CD4-positive, alpha-beta T cell treated with Interleukin-2 at 100 ng/mL for 4 hours (primary cell): ENCODE measurements at places on chromosomes 1 and 21.

GRCh38 chr1:206612129-206612876, at the start of gene EIF2D:
TSS of gene EIF2D (minus strand) at chr1:206612465. CDS start at chr1:206612342, 123 bp downstream.
- DNase-seq = peak; percentile 94

GRCh38 chr1:236168716-236169429, 26.5 kb downstream of the GPR137B start:
- no peak for DNase-seq

GRCh38 chr1:208101661-208102431, 142.3 kb downstream of the PLXNA2 start:
- DNase-seq = no peak

- DNase-seq = no peak
These were observed 33.5 kb upstream of the UTS2 start for GRCh38 chr1:7886405-7886745.

DNA sequence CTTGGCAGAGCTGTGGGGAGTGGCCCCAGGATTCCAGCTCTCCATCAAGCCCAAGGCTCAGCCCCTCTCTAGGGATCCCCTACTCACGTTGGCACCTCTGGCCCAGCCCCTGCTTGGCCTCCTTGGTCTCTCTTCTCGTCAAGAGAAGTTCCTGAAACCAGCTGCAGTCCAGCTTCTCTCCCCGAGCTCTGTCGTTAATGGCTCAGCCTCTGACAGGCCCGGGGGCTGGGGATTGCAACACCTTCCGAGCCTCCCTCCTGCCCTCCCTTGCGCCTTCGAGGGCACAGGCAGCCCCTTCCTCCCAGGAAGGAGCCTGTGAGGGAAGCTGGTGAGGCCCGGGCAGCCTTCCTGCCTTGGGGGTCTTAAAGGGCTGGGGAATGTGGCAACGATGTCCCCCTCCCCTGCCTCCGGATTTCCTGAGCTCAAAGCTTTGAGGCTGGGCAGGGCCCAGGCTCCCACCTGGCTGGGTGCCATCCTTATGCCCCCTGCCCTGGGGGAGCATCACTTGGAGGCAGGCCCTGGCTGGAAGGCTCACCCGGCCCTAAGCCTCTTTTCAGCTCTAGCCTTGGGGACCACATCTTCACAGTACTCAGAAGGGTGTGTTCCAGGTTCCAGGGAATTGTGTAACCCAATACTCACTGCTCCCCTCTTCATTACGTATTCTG, at the start of gene CSF3R:
TSS of gene CSF3R (minus strand) at position 190 of the 665 bp plus-strand sequence. CDS start 3,417 bp downstream, outside the sequence.
- DNase-seq = no peak

GRCh38 chr1:11301601-11302000, 28.6 kb downstream of the UBIAD1 start:
- DNase-seq = no peak

DNA sequence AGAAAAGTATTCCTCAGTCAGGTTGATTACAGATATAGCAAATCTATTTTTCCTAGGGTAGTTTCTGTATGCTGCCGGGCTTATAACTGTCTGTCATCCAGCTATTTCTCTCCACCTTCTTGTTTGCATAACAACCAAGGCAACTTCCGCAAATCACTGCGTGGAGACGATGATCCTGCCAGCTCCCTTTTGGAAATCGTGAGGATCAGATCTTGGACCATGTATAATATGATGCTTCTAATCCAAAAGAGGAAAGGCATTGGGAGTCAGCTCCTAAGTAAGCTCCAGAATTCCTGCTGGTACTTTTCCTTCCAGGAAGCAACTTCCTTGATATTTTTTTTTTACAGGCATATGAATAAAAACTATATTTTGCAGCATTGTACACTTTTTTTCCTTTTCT, 445 bp upstream of the RGS4 start:
- DNase-seq = no peak

- no peak for DNase-seq
These were observed 119.2 kb downstream of the GALNT2 start for GRCh38 chr1:230186003-230186863.

GRCh38 chr21:42041246-42041645, 29.9 kb upstream of the UMODL1 start:
- no peak for DNase-seq

DNA sequence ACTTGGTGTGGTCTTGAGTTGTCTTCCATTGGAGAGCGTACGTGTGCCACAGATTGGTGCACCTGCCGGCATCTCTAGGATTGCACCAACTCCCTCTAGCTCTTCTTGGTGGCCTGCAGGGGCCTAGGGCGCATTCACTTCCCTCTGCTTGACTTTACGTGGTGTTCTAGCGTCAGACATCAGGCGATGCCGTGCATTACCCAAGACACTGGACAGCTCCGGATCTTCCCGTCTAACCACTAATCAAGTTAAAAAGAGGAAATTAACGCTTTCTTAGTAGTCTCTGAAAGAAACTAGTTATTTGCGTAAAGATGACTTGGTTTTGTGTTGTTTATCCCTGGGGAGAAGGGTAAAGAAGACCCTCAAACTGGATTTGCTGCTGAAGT, 510 bp upstream of the IL10RB start:
- peak; percentile 33 for DNase-seq

DNA sequence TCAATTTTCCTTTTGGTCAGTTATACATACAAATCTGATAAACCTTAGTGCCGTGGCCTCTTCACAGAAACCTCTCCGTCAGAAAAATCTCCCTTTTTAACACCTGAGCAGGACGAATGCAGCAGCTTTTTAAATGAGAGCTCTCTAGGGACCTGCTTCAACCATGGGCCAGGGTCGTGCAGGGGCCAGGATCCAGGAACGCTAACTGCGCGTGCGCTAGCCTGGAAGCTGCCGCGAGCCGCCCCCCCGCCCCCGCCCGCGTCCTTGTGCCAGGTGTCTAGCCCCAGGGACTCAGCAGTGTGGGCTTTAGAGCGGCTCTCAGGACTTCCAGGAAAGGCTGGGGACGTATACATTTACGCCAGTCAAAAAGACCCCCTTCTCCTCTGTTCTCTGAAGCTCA, 136.8 kb upstream of the FMN2 start:
- DNase-seq = no peak

DNA sequence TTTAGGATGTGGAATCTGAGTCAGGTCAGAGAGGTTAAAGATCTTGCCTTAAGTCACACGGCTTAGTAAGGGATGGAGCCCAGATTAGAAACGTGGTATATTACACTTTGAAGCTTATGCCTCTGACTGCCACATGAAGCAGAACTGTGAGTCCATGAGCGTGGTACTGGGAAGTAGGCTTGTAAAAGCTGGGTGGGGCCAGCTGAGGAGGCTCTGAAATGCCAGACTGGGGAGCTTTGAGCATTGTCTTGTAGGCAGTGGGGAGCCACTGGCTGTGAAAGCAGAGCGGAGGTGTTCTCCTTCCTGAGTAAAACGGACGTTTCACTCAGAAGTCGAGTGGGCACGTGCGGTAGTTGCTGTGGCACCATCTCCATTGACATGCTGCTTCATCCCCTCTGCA, 72.6 kb upstream of the USP24 start:
- DNase-seq = no peak

DNA sequence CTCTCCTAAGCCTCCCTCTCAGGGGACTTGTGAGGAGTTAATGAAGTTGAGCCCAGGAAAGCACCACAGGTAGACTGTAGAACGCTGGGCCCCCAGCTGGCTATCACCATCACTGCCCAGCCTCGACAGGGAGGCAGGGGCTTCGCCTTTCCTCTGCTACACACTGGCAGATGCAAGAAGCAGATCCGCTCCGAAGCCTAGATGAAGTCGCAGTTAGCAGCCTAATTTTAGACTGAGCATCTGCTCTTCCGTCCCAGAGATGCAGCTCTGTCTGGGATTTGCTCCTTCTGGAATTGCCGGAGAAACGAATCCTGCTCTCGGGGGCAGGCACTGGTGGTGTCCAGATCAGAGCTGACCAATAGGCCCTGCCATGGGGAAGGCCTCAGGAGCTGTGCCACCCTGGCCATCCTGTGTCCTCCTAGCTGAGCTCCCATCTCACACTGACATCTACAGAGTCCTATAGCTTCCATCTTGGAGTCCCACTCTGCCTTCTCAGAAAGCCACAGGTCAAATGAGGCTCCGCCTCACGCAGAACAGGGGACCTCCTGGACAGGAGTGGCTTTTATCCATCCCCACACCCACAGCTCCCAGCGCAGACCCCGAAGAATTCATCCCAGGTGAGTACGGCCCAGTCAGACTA, 186.8 kb upstream of the EDN2 start:
- DNase-seq = no peak

DNA sequence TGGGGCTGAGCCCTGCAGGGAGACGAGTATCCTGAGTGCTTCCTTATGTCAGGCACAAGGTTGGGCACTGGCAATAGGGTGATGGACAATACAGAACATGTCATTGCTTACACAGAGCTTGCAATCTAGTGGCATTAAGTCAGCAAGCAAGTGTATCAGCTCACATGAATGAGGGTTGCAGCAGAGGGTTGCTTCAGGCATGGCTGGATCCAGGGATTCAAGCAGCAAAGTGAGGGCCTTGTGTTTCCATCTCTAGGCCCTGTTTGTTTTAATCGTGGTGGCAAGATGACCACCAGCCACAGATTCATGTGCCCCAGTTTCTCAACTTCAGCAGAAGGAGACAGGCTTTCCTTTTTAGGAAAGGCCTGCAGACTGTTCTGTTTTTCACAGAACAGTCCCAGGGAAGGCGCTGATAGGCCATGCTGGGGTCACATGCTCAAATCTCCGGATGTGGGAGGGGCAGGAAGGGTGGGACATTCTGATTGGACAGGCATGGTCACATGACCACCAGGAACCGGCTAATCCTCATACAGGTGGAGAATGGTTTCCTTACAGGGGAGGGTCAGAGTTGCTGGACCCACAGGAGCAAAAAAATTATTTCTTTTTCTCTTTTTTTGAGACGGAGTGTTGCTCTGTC, 14.4 kb downstream of the PLOD1 start:
- DNase-seq = no peak

DNA sequence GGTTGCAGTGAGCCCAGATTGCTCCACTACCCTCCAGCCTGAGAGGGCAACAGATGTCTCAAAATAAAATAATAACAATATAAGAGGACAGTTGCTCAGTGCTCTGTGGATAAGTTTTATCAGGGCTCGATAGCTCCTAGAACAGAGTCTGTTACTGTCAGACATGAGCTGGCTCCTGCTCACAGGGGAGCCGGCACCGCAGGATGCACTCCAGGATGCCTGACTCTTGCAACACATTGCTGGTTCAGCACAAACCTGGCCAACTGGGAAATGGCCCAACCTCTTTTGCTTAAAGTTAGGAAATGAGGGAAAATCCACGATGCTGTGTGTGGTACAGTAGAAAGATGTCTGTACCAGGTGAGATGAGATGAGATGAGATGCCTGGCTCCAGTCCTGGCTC, 5.8 kb upstream of the CTSE start:
- DNase-seq = no peak

DNA sequence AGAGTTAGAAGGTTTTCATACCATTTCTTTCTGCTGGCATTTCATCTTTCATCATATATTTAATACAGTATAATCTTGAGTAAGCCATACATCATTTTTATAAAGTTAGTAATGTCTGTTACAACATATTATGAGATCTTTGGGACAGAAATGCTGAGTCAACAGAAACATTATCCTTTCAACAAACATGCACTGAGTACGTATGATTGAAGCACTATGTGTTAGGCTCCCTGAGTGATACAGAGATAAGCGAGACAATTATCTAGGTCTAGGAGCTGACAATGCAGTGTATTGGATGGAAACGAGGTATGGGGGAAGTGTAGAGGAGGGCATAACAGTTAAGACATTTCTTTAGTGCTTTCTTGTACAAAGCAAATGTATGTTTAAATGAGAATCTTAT, 19.7 kb upstream of the GPR52 start:
- no peak for DNase-seq

DNA sequence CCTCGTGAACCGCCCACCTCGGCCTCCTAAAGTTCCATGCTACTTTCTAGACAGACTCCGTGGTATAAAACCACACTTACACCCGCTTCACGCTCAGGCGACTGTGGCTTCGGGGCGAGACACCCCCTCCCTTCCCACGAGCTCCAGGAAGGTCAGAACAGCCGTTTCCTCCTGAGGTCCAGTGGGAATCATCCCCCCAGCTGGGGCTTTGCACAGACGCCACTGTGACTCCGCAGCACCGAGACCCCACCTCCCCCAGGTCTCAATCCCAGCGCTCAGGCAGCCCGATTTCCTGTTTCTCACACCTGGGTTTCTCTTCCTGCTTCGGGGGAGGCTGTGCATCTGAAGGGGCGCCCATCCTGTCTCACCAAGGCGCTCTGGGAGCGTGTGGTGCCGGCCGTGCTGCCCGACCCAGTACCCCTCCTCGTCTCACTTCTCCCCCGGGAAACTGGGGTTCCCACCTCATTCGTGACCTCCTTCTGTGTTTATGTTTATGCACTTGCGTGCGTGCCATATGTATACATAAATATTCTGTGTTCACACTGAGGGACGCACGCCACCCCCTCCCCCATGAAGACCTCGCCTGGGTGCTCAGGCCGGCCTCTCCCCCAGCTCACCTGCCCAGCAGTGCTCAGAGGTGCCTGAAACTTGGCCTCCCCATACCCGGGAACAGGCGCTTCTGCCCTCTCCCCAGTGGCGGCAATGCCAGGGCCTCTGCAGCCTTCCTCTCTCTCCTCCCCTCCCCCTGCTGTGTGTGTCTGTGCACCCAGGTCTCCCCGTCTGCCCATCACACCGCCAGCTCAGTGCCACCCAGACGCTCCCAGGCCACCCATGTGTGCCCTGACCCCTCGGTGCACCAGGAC, 14.6 kb downstream of the SLC35E2B start:
- DNase-seq = peak; percentile 38

GRCh38 chr1:54956726-54957125, 23.7 kb upstream of the TMEM61 start:
- no peak for DNase-seq

DNA sequence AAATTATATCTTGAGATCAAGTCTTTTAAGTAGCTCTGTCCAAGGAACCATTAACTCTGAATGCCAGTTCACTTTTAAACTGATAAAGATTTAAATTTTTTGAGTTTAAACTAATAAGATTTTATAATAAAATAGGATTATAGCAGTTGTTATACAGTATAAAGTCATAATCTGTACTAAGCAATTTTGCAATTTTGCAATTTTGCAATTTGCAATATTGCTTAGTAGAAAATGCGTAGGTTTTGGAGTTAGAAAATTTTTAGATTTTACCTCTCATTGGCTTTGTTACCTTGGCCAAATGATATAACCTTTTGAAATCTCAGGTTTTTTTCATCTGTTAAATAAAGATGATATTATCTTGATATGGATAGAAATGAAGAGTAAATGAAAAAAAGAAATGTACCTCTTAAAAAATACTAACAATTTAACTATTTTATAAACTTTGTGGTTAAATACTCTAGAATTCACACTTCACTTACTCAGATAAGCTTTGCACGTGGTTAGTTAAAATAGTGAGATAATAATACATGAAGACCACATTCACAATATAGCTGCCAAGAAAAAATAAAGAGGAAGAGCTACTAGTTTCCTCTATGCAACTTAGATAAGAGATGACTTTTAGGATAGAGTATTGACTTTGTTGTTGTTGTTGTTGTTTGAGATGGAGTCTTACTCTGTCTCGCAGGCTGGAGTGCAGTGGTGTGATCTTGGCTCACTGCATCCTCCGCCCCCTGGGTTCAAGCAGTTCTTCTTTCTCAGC, 13.9 kb downstream of the CCDC18 start:
- DNase-seq = no peak

DNA sequence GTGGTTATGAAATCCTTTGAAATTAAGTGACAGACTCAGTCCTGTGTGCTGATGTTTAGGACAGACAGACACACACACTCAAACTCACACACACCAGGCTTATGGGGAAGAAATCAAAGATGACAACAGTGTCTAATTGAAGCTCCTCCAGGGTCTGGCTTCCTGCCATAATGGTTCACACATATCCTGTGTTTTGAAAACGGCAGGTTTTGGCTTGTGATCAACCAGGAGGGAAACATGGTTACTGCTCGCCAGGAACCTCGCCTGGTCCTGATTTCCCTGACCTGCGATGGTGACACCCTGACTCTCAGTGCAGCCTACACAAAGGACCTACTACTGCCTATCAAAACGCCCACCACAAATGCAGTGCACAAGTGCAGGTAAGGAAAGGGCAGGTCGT, 4.6 kb downstream of the MTARC1 start:
- no peak for DNase-seq
